ENCODE measurements at places on chromosomes 2 and 18.

- DNase-seq, result no peak
Measured at GRCh38 chr2:38485734-38486133, 108.7 kb upstream of the ATL2 start.

DNA sequence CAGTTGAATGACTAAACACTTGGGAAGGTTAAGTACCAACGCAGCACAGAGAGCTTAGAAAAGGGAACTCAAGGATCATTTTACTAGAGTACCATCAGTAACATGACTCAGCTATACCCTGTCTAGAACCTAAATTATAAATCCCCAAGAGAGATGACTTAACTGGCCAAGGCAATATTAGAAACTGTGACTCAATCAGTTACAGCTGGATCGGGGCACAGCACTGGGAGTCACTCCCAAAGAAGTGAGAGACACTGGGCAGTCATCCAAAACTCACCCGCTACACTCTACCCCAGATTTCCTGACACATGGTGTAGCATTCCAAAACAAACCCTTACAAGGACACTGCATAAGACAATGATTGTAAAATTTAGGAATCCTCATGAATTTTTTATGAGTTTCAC is 17.7 kb downstream of the IWS1 start:
- peak; percentile 53 for DNase-seq

DNA sequence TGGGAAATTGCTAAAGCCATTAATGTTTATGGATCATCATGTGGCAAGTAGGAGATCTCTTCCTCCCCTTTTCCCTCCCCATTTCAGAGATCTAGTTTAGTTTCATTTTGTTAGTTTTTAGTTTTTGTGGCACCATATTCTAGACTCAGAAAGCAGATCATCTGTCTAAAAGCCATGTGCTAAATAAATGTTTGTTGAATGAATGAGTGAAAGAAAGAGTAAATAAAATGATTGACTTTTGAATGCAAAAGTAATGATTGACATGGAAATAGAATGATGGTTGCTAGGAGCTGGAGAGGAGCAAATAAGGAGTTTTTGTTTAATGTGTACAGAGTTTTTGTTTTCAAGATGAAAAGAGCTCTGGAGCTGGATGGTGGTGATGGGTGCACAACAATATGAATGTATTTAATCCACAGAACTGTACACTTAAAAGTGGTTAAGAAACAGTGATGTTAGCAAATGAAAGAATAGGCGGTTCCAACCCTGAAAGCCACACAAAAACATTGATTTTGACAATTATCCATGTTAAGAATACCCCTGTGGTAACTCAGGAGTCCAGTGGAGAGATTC is 23.6 kb downstream of the TMEM178A start:
- DNase-seq, result no peak

GRCh38 chr18:35490894-35491699 is 6.7 kb downstream of the INO80C start:
- DNase-seq, result no peak

Measured in DMS79 (cell line).